NCI-H1694 treated with DMSO at 0.1 percent for 48 hours (cell line): ENCODE measurements at places on chromosomes 5 and 9.

DNA sequence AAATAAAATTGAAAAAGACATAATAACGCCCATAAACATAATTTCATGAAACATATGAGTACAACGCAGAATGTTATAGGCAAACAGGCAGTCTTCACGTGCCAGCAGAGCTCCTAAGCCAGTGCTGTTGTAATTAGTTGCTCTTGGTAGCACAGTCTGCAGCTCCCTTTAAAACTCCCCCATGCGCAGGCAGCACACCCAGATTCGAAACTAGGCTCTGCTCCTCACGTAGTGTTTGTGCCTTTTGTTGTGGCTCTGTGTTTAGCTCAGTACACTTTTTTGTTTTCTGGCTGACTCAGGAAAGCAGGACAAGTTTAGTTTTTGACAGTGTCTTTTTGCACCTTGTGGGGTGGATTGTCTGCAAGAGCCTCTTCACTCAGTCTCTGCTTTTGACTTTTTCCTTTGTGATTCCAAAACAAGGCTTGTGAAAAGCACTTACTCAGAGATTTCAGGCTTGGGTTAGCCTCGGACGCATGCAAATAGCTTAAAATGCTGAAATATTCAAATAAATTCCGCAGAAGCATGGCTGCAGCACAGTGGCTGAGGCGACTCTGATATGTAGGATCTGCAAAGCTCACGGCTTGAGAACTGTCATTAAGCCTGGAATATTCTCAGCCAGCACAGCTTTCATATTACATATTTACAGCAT is 113.6 kb downstream of the IRX1 start:
- no peak for DNase-seq

DNA sequence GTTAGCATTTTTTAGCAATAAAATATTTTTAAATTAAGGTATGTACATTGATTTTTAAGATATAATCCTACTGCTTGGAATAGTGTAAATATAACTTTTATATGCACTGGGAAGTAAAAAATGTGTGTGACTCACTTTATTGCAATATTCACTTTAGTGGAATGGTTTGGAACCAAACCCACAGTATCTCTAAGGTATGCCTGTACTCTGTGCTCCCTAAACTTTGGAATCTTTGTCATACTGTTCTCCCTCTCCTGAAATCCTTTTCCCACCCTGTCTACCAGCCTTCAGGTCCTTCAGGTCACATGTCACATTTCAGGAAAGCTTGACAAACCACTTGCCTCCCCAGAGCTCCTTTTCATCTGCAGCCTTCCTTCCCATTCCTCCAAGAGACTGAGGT is 308.7 kb downstream of the SPOCK1 start:
- no peak for DNase-seq

DNA sequence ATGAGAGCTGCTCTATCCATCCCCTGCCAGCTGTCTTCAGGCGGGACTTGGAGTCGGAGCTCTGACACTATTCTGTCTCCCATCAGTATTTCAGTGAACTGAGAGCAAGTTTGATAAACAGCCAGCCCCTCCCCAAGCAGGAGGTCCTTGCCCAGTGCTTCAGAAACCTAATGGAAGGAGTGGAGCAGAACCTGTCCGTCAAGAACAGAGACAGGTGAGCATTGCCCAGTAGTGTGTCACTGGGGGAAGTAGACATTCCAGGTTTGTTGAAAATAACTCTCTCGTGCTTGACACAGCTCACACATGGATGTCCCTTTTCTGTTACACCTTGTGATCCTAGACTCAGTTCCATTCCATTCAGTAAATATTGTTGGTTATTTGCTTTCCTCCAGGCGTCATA is 13.2 kb upstream of the TLX3 start:
- no peak for DNase-seq

DNA sequence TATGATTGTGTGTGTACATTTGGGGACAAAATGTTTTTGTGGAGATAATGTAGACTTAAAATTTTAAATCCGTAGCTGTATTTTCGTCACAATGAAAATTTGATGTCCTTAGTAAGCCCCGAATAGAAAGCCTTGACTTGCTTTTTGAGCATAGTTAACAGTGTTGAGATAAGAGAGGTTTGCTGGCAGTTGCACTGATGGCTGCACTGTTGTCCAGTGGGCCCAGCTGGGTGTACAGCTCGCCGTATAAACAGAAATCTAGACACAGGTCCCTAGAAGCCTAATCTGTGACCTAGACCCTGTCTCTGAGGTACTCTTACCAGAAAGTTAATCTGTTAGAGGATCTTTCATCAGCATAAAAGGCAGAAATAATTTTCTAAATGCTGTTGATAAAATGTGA is 271.3 kb upstream of the DMRT1 start:
- DNase-seq, result no peak

DNA sequence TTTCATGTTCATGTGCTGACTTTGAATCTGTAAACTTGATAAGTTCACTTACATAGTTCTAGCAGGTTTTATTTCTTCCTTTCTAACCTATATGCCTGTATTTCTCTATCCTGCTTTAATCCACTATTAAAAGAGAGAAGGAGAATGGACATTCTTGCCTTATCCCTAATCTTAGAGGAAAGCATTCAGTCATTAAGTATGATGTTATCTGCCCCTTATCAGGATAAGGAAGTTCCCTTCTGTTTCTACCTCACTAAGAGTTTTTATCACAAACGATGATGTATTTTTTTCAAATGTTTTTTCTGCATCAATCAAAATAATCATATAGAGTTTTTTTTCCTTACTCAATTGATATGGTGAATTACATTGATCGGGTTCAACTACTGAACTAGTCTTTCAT is 33.1 kb downstream of the DRD1 start:
- DNase-seq, result no peak

GRCh38 chr9:80093695-80094094 is 521.9 kb downstream of the TLE4 start:
- DNase-seq, result no peak

DNA sequence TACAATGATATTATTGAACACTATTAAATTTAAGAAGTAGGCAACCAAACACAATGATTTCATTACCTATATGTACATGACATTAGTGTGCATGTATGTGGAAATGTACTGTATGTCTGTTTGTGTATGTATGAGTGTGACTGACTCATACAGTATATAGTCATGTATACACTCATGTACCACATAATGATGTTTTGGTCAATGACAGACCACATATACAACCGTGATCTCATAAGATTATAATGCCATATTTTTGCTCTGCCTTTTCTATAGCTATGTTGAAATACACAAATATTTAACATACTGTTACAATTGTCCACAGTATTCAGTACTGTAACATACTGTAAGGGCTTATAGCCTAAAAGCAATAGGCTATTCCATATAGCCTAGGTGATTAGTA is 19.7 kb downstream of the SVEP1 start:
- DNase-seq, result no peak

- DNase-seq, result no peak
These were observed 63.5 kb upstream of the BARX1 start for GRCh38 chr9:94018628-94019027.

DNA sequence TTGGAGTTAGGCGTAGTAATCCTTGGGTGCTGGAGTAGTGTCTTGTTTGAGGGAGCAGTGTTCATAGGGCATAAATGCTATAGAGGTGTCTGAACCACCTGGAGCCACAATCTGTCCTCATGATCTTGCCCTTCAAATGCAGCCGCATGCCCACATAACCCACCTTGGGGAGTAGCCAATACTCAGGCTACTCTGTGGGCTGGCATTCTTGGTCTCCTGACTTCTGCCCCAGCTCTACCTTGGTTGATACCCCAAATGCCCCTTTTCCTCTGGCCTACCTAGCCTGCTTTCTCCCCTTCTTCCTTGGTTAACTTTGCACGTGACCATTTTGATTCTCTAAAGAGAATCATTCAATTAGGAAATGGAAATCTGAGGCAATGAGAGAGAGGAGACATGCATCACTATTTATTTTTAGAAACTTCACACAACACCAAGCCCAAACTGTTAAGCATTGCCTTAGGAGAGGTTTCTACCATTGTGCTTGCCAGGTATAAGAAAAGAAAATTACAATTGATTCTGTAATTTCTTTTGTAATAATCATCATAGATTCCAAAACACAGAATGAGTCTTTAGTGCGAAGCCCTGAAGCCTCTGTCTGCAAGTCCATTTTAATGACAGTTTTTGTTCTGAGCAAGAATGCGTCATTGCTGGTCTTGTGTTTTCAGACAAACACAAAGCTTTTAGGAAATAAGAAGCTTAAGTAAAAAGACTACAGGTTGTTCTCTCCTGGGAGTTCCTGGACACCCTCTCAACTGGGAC is 135.2 kb downstream of the C9orf152 start:
- no peak for DNase-seq

GRCh38 chr5:87081016-87081415 is 186.7 kb upstream of the RASA1 start:
- no peak for DNase-seq

- no peak for DNase-seq
These were observed 2.8 kb upstream of the NKX2-5 start for GRCh38 chr5:173237875-173238220.

DNA sequence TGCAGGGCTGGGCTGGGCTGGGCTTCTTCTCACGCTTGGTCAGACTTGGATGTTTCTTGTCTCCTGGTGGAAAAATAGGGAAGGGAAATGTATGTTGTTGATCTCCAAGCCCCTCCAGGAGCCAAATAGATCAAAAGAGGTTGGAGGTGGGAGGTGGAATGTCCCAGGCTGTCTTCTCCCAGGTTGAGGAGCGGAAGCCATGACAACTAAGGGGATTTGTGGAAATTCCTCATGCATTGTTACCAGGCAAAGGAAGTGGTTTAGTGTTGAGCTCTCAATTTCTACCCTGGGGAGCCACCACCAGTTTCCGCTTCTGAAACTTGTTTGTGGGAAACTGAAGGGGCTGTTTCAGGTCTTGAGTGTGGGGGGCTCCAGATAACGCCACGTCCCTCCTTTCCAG is 79.0 kb downstream of the SPRY4 start:
- DNase-seq, result no peak

DNA sequence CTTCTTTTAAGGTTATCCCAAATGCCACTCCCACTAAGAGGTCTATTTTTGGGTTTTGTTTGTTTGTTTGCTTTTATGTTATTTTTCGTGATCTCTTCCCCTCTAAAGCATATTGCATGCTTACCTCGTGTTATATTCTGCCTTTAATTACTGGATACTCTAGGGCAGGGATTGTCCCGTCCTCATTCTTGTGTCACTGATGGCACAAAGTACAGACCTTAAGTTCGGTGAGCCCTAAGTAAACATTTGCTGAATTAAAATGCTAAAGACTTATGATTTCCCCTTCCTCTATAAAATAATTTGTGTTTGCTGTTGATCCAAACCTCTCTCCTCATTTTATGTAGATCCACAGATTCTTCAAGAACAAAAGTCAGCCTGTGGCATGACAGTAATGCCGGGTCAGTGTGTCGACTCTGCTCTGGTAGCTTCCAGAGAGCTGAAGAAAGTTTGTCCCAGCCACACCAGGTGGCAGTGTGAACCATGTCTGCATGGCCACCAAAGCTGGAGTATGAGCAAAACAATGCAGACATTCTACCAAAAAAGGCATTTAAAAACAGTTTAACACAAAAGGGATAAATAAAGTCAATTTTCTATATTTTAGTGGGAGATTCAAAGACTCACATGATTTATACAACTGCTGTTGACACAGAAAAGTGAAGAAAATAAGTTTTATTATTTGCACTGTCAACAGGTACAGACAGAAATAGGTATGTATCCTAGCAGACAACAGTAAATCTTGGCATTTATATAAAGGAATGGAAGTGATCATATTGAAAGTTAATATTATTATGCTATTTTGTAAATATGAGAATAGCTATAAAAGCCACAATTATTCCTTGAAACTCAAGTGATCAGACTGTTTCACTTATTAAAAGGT is 17.9 kb upstream of the POC5 start:
- DNase-seq, result peak; percentile 18

DNA sequence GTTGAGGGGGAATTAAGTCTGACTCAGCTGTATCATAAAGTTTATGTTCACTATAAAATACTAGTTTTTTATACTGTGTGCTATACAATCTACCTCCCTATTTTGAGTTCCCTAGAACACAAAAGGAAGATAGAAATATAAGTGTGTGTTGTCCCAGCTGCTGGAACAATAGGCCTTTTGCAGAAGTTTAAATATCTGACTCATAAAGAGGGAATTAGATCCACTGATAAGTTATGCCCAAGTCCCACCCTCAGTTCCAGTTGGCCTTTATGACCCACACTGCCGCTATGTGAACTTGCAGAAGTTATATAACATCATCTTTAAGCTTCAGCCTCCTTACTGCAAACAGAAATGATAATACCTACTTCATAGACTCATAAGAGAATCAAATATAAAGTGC is 88.5 kb upstream of the DAB2 start:
- DNase-seq, result no peak

DNA sequence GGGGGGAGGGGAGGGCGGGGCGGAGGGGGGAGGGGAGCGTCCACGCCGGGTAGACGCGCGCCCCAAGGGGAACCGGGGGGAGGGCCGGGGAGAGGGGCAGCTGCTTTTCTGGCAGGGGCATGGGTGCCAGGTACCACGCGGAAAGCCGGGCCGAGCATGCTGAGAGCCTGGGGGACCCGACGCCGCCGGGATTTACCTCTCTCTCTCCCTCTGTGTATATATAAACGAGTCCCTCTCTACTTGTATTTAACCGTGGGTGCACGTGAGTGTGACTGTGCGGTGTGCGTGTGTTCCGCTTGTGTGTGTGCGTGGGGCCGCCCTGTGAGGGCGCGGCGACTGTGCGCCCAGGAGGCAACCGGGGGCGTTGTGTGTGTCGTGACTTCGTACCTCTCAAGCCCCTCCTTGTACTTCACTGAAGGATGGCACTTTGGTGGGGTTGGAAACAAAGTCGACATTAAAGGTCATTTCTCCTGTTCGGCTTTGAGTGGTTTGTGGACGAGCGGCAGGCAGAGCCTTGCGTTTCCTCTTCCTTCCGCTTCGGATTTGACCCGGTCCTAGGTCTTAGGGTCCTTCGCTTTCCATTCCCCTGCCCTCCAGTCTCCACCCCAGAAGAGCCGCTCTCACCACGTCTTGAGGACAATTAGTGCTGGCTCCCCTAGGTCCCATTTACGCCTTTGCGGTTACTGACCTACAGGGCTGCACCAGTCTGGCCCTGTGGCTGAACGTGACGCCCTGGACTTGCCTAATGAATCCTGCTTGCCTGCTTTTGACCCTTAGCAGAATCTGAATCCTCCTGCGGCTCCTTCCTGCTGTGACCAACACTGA is 36.2 kb upstream of the TTC1 start:
- DNase-seq, result no peak

DNA sequence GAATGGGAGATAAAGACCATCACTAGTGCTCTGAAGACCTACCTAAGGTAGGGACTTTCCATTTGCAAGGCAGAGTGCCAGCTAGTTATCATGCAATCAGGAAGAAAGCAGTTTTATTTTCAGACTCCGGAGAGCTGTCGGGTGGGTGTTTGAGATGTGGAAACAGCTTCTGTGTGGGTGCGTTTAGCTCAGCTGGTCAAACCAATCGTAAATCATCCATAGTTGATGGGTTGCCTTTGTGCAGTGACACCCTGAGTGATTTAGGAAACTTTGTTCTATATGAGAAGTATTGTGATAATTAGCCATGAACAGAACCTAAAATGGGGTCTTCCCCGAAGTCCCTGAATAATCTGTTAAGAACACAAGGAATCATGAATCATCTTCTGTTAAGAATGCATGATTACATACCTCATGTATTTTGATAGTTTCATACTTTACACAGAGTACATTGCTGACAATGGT is 284.3 kb downstream of the ARHGAP26 start:
- no peak for DNase-seq

- DNase-seq, result no peak
These were observed 68.7 kb upstream of the UNC5A start for GRCh38 chr5:176741561-176742211.
